ENCODE measurements at places on chromosomes 1 and 21. TPM values are rescaled to one million over a fixed set of nuclear protein-coding genes. Genes with fewer than 3 reads are reported as not detected.

Gene CNTN2
- total RNA-seq: not detected

Gene OR2T33
- total RNA-seq: not detected

Gene CFHR2
- not detected for total RNA-seq

Gene PBX1
- total RNA-seq: 4.6 TPM

Gene CDCP2
- not detected for total RNA-seq

Gene NR5A2
- not detected for total RNA-seq

Gene GBP3
- total RNA-seq: 25.5 TPM

Gene GJA4
- not detected for total RNA-seq

Gene FLG
- 1.3 TPM for total RNA-seq

Gene NDUFS5
- 492 TPM for total RNA-seq

Gene SLC1A7
- total RNA-seq: not detected

Gene C4BPA
- not detected for total RNA-seq

Gene MAD2L2
- 56.6 TPM for total RNA-seq

Gene LYPD8
- total RNA-seq: not detected

Gene FCRL6
- not detected for total RNA-seq

Gene PHGDH
- 86.3 TPM for total RNA-seq

Gene S100A9
- total RNA-seq: 5,057 TPM

Gene PRKAA2
- total RNA-seq: 1.9 TPM

Gene EDN2
- 2.8 TPM for total RNA-seq

Gene PTPRC
- not detected for total RNA-seq

Gene FCRL2
- total RNA-seq: not detected

Gene MCOLN2
- total RNA-seq: 0.78 TPM

Gene LAMTOR2
- total RNA-seq: 130 TPM

Gene OR6K3
- not detected for total RNA-seq

Gene LAMC1
- 124 TPM for total RNA-seq

Gene ZNF436
- total RNA-seq: 23.6 TPM

Gene SLC44A3
- total RNA-seq: 11.7 TPM

Gene MRPL55
- total RNA-seq: 123 TPM

Gene CADM3
- total RNA-seq: not detected

Gene RNF220
- 91.2 TPM for total RNA-seq

Gene IGSF5
- total RNA-seq: not detected

Gene LCE3E
- 0.63 TPM for total RNA-seq

All from airway epithelial cell (primary cell).